ENCODE measurements at places on chromosomes 5 and 9. TPM values are rescaled to one million over a fixed set of nuclear protein-coding genes. Genes with fewer than 3 reads are reported as not detected.
A peak's percentile ranks its signal among the peaks of the same experiment; 100 is the strongest.

DNA sequence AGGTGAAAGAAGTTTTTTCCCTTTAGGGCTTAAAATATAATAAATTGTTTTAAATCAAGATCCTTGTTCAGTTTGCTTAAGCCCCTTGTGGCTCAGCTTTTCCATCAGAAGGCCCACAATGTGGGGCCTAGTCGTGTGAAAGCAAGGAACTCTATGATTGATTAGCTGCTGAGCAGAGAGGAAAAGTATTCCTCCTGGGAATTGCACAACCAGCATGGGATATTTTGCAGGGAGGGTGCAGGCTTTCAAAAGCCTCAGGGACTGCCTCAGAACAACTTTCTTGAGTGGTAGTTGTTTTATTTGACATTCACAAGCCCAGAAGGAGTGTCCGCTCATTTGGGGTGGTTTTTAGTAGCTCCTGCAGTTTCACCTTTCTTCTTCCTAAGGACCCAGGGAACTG lies 19.8 kb downstream of the TTC23L start:
- DNase-seq, result no peak

GRCh38 chr5:76223696-76224095 lies 140.5 kb downstream of the SV2C start:
- no peak for DNase-seq

DNA sequence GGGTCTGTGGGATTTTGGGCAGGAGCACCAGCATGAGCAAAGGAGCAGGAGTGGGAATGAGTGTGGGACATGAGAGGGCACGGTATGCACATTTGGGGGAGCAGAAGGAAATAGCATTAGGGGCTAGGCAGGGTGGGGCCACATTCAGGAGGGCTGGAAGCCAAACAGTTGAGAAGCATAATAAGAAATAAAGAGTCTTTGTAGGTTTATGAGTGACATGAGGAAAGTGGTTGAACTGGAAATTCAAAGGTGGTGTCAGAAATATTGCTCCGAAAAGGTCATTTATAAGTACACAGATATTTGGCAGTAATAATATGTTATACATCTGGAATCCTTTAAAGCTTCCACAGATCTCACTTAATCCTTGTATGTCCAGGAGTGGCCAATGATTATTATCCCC lies 26.4 kb downstream of the ARHGEF28 start:
- no peak for DNase-seq

DNA sequence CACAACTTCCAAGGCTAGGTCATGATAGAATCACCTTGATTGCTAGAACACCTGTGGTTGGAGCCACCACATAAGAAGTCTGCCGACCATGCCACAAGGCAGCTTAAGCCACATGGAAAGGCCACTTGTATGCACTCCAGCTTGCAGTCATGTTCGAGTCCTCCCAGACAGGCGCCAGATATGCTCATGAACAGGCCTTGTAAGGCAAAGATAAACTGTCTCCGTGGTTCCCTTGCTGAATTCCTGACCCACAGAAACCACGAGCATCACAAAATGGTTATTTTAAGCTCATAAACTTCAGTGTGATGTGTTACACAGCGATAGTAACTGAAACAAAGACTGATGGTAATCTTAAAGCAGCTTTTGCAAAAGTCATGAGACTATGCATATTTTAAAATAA lies 188.4 kb upstream of the DAPK1 start:
- DNase-seq, result no peak

DNA sequence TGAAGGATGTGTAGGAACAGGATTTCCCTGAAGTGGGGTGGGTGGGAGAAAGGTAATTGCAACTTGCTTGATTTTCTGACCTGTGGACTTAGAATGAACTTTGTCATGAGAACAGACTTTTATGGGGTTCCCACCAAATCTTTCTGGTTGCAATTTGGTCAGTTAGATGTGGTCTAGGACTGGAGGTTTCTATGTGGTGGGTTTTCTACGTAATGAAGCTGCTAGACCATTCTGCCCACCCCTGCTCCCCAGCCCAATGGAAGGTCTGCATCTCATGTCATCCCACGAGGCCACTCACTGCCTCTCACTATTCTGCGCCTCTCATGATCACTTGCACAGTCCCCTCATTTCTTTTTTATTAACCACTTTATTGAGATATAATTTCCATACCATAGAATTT lies 37.9 kb upstream of the GZMA start:
- DNase-seq, result no peak

- no peak for DNase-seq
Observed at GRCh38 chr9:120001536-120001935, 578.4 kb downstream of the CDK5RAP2 start.

- no peak for DNase-seq
Observed at GRCh38 chr5:148855249-148856008, 29.0 kb downstream of the ADRB2 start.

GRCh38 chr9:14909961-14910805 lies at the start of gene FREM1:
Gene FREM1, minus strand, starts transcription at chr9:14910428. Its CDS starts 41,451 bp downstream, at chr9:14868977.
- DNase-seq, result peak; percentile 82

The RFESD gene
- total RNA-seq, result 6.8 TPM

The ACTBL2 gene
- not detected for total RNA-seq
